ENCODE measurements at places on chromosomes 16 and 17.

DNA sequence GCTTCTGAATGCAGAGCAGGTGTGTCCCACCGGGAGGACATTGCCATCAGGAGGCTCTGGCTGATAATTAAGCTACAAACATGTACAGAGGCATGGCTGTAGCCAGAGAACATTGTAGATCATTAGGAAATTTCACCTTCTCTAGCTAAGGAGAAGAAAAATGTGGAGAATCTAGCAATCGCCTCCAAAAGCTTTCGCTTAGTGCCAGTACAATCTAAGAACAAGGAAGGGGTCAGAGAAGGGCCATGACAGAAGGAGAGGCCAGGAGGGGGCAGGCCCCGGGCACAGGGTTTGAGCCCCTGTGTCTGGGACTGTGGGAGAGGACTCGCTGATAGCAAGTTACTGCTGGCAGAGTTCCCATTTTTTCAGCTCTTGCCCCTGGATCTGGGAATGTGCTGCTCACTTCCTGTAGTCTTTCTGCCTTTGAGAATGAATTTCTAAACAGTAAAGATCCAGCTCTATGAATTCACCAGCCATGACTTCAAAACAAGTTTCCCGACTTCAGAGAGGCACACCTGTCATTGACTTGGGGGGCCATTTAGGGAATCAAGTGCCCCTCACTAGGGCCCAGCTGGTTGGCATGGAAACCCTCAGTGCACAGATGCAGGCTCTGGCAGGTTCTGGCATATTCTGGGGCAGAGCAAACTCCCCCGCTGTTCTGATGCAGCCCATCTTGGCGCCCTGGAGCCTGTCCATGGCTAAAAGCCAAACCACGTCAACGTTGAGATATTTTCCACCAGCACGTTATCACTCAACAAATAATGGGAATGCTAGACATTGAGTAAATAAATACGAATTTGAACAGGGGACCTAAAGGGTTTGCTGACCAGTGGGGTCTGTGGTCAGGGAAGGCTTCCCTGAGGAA lies 59.5 kb upstream of the CACNG4 start:
- DNase-seq: no peak

GRCh38 chr16:58615280-58615679 lies 14.3 kb downstream of the CNOT1 start:
- no peak for DNase-seq

DNA sequence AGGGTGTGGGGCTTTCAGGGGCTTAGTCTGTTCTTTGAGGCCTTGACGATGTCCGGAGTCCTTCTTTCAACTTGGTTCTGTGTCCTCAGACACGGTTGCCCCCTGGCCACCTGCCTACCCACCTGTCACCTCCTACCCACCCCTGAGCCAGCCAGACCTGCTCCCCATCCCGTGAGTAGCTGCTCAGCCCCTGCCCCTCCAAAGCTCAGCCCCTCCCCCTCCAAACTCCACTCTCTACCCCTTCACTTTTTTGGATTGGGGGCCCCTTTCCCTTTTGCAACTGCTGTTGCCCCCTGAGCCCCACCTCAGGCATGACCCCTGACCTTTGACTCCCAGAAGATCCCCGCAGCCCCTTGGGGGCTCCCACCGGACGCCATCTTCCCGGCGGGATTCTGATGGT lies 1.2 kb downstream of the LAT start:
- DNase-seq: no peak

GRCh38 chr16:4140652-4141051 lies 24.4 kb upstream of the ADCY9 start:
- DNase-seq: no peak

GRCh38 chr17:43911904-43912303 lies 4.6 kb upstream of the MPP2 start:
- DNase-seq: no peak
